ENCODE measurements at places on chromosomes 5 and 9. TPM values are rescaled to one million over a fixed set of nuclear protein-coding genes. Genes with fewer than 3 reads are reported as not detected.
A peak's percentile ranks its signal among the peaks of the same experiment; 100 is the strongest.

DNA sequence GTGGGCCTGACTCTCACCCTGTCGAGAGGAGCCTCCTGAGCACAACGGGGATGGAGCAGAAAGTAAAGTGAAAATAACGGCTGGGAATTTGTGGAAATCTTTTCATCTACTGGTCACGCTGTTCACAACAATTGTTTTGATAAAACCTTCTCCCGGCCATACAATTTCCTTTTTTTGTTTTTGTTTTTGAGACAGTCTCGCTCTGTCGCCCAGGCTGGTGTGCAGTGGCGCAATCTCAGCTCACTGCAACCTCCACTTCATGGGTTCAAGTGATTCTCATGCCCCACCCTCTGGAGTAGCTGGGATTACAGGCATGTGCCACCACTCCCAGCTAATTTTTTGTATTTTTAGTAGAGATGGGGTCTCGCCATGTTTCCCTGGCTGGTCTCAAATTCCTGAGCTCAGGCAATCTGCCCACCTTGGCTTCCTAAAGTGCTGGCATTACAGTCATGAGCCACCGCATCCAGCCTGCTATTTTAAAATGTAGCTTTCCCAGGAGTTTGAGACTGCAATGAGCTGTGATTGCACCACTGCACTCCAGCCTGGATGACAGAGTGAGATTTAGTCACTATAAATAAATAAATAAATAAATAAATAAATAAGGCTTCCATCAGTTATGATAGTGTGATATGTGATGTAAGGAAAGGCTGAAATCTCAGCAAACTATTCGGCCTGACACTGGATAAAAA, 73.5 kb upstream of the PTGER4 start:
- no peak for DNase-seq
- no peaks in the 10 kb centered on the region for H3K27me3 ChIP-seq
- H3K4me3 ChIP-seq, result no peak overlapping the region
- H3K27ac ChIP-seq, result no peak overlapping the region

DNA sequence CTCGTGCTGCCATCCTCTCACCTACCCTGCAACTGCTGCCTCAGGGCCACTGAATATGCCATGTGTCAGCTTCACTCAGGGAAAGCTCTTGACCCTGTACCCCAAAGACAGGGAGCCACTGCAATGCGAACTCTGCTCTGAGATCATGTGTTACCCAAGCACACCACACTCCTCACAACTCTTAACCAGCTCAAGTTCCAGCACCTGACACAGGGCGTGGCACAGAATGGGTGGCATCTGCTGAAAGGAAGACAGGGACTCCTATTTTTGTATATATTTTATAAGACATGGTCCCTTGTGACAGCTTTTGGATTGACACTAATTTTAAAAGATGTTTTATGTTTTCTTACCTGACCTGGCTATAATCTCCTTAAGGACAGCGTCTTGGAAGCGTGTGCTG, 10.7 kb downstream of the PHYKPL start:
- H3K36me3 ChIP-seq, result no peaks in the 10 kb centered on the region
- no peak overlapping the region for H3K4me3 ChIP-seq
- no peak for DNase-seq
- no peak overlapping the region for H3K27ac ChIP-seq
- H3K4me1 ChIP-seq, result peaks cover under 1% of the 10 kb centered on the region
- no peaks in the 10 kb centered on the region for H3K27me3 ChIP-seq

DNA sequence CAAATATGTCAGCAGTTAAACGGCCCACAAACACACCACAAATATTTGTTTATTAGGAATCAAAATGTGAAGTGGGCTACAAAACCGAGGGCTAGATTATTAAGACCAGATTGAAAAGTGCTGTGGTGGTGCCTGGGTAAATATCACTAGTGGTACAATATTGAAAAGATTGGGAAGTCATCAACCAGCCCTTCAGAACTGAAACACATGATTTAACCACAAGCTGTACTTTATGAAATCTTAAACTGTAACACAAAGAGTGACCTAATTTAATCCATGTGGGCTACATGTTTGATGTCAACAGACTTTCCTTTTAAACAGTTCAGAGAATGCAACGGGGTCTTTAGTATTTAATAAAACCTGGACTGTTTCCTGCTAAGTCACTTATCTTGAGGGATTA, 182.3 kb downstream of the SPATA31D1 start:
- H3K36me3 ChIP-seq, result no peaks in the 10 kb centered on the region
- DNase-seq, result peak; percentile 7
- no peak overlapping the region for H3K27ac ChIP-seq
- H3K4me3 ChIP-seq, result no peak overlapping the region
- no peaks in the 10 kb centered on the region for H3K27me3 ChIP-seq

CER1 gene
- total RNA-seq, result 0.53 TPM

SKP2 gene
- 97.5 TPM for total RNA-seq

STARD4 gene
- total RNA-seq, result 129 TPM

- H3K4me1 ChIP-seq, result no peaks in the 10 kb centered on the region
- no peak overlapping the region for H3K4me3 ChIP-seq
- no peak for DNase-seq
- H3K27me3 ChIP-seq, result no peaks in the 10 kb centered on the region
- H3K36me3 ChIP-seq, result no peaks in the 10 kb centered on the region
- H3K27ac ChIP-seq, result no peak overlapping the region
Measured at GRCh38 chr5:1554410-1554967, 30.7 kb upstream of the LPCAT1 start.

GRIA1 gene
- total RNA-seq, result 0.50 TPM

LURAP1L gene
- 40.2 TPM for total RNA-seq

DNA sequence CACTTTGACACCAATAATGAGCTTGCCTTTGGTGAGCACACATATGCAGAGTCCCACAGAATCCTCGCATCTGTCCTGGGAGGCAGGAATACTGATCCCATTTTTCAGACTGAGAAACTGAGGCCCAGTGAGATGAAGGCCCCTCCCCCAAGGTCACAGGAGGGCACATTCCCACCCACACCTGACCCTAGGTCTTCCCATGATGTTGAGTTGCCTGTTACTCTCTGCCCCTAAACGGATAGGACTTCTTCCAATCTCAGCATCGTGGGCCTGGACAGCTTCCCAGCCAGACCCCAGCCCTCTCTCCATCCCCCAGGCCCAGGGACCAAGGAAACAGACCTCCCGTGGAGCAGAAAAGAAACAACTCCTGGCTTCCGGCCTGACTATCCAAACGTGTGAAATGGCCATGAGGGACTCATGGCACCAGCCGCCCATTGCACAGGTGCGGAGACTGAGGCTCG, 877 bp downstream of the SH3GLB2 start:
- H3K27me3 ChIP-seq, result no peaks in the 10 kb centered on the region
- no peak for DNase-seq
- H3K4me1 ChIP-seq, result peaks cover 24% of the 10 kb centered on the region
- peak overlapping the region; percentile 94 for H3K27ac ChIP-seq

PRRX2 gene
- 9.7 TPM for total RNA-seq

SCGB3A1 gene
- total RNA-seq, result not detected

DNA sequence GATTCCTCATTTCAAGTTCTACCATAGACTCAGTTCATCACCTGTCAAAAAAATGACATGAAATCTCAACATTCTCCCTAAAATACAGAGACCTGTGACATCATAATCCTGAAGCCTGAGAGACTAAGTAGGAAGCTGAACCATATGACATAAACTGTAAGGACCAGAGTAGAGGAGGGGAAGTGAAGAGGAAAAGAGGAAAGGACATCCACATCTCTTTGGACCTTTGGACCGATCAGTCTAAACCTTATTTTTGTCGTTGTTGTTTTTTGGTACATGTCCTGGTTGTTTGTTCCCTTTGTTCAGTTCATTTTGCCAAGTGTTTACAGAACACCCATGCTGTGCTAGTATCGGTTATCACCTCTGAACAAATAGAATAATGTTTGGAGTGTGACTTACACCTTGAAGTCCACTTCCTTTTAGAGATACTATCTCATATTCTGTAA, 41.9 kb downstream of the LURAP1L start:
- peak overlapping the region; percentile 95 for H3K27ac ChIP-seq
- H3K27me3 ChIP-seq, result no peaks in the 10 kb centered on the region
- H3K4me1 ChIP-seq, result peaks cover 47% of the 10 kb centered on the region
- no peak for DNase-seq

- H3K27ac ChIP-seq, result peak overlapping the region; percentile 13
- peaks cover 16% of the 10 kb centered on the region for H3K27me3 ChIP-seq
- H3K4me3 ChIP-seq, result peak overlapping the region; percentile 71
- H3K4me1 ChIP-seq, result peaks cover 14% of the 10 kb centered on the region
- no peaks in the 10 kb centered on the region for H3K36me3 ChIP-seq
Measured at GRCh38 chr5:84383816-84384603, 670 bp downstream of the EDIL3 start.

ZNF622 gene
- total RNA-seq, result 44.6 TPM

SURF6 gene
- total RNA-seq, result 20.2 TPM

BSPRY gene
- total RNA-seq, result 6.1 TPM

TMC1 gene
- not detected for total RNA-seq

DDX4 gene
- not detected for total RNA-seq

GRCh38 chr5:65184780-65185179, 296.9 kb downstream of the ADAMTS6 start:
- no peaks in the 10 kb centered on the region for H3K36me3 ChIP-seq
- no peaks in the 10 kb centered on the region for H3K27me3 ChIP-seq
- peak; percentile 57 for DNase-seq
- peaks cover 4% of the 10 kb centered on the region for H3K4me1 ChIP-seq
- H3K27ac ChIP-seq, result peak overlapping the region; percentile 61

- H3K27ac ChIP-seq, result no peak overlapping the region
- no peak overlapping the region for H3K4me3 ChIP-seq
- no peaks in the 10 kb centered on the region for H3K4me1 ChIP-seq
- no peaks in the 10 kb centered on the region for H3K27me3 ChIP-seq
- H3K36me3 ChIP-seq, result no peaks in the 10 kb centered on the region
- peak; percentile 63 for DNase-seq
Measured at GRCh38 chr5:121273833-121274433, 577.7 kb upstream of the FTMT start.

UBE2R2 gene
- 41.4 TPM for total RNA-seq

- H3K27ac ChIP-seq, result no peak overlapping the region
- no peak overlapping the region for H3K4me3 ChIP-seq
- no peak for DNase-seq
- no peaks in the 10 kb centered on the region for H3K4me1 ChIP-seq
Measured at GRCh38 chr5:1840741-1841521, 39.7 kb downstream of the NDUFS6 start.

LMAN2 gene
- 357 TPM for total RNA-seq

- H3K4me1 ChIP-seq, result no peaks in the 10 kb centered on the region
- no peaks in the 10 kb centered on the region for H3K27me3 ChIP-seq
- H3K36me3 ChIP-seq, result no peaks in the 10 kb centered on the region
- H3K4me3 ChIP-seq, result no peak overlapping the region
- DNase-seq, result no peak
Measured at GRCh38 chr5:176653401-176654385, 6.4 kb downstream of the TSPAN17 start.

GRCh38 chr5:37603072-37603471, 224.0 kb downstream of the WDR70 start:
- H3K27ac ChIP-seq, result no peak overlapping the region
- no peak for DNase-seq
- no peaks in the 10 kb centered on the region for H3K27me3 ChIP-seq

DNA sequence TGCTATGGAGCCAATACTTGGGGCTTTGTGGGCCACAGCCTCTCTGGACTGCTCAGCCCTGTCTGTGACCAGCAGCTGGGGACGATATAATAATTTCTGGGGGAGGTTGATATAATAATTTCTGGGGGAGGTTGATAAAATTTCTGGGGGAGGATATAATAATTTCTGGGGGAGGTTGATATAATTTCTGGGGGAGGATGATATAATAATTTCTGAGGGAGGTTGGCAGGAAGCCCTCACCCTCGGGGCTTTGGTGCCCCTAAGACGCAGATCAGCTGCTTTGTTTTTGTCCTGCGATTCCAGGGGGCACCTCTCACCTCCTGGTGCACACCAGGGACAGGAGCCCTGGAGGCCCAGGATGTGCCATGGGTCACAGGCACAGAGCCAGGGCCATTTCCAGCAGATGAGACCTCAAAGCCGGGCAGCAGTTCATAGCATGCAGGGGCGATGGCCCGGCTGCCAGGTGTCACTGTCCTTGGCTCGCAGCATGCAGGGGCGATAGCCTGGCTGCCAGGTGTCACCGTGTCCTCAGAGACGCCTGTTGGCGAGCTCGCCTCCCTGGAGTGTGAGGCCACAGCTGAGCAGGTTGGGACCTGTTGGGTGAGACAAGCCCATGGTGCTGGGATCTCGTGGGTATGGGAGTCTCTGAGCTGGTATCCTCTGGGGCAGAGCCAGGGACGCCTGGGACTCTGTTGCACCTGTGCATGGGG, 3.8 kb upstream of the TOR4A start:
- H3K4me1 ChIP-seq, result peaks cover 17% of the 10 kb centered on the region
- H3K27ac ChIP-seq, result no peak overlapping the region
- no peaks in the 10 kb centered on the region for H3K36me3 ChIP-seq
- no peak overlapping the region for H3K4me3 ChIP-seq

GRCh38 chr5:67416133-67416937, 219.7 kb upstream of the CD180 start:
- no peak for DNase-seq
- H3K27me3 ChIP-seq, result no peaks in the 10 kb centered on the region
- H3K36me3 ChIP-seq, result no peaks in the 10 kb centered on the region
- H3K27ac ChIP-seq, result no peak overlapping the region
- no peaks in the 10 kb centered on the region for H3K4me1 ChIP-seq

TTC39B gene
- total RNA-seq, result 19.3 TPM

DNA sequence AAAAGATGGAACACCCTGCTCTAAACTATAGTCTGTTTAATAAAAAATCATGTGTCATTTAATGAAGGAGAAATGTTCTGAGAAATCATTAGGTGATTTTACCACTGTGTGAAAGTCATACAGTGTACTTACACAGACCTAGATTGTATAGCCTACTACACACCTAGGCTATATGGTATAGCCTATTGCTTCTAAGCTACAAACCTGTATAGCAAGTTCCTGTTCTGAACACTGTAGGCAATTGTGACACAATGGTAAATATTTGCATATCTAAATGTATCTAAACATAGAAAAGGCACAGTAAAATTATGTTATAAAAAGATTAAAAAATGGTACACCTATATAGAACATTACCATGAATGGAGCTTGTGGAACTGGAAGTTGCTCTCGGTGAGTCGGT, 40.6 kb downstream of the EFNA5 start:
- H3K4me3 ChIP-seq, result no peak overlapping the region
- H3K36me3 ChIP-seq, result no peaks in the 10 kb centered on the region
- DNase-seq, result no peak

- H3K4me1 ChIP-seq, result peaks cover 8% of the 10 kb centered on the region
- H3K27me3 ChIP-seq, result no peaks in the 10 kb centered on the region
- H3K36me3 ChIP-seq, result no peaks in the 10 kb centered on the region
- no peak overlapping the region for H3K27ac ChIP-seq
- no peak for DNase-seq
Measured at GRCh38 chr5:148981353-148981752, 81.5 kb downstream of the SH3TC2 start.

- H3K4me3 ChIP-seq, result no peak overlapping the region
- DNase-seq, result peak; percentile 82
- H3K27ac ChIP-seq, result no peak overlapping the region
- H3K27me3 ChIP-seq, result no peaks in the 10 kb centered on the region
Measured at GRCh38 chr5:138077064-138077696, 6.7 kb upstream of the WNT8A start.

Measured in hepatocyte (in vitro differentiated cells).